ENCODE measurements at places on chromosomes 1 and 21.
A peak's percentile ranks its signal among the peaks of the same experiment; 100 is the strongest.

DNA sequence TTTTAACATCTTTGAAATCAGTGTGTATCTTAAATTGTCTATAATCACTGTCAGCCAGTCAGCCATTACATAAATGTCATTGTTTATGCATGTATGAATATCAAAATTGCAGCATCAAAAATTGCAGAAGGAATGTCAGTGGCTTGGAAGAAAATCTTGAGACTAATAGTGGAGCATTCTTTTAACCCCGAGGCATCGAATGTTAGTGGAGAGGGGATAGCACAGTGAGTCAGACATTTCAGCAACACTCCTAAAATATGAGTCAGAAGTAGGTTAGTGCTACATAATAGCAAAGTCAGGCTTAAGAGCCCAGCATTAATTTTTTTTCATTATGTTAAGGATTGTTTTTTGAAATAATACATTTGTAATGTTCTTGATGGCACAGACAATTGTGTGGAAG lies 45.5 kb downstream of the SNRPE start:
- DNase-seq, result no peak

DNA sequence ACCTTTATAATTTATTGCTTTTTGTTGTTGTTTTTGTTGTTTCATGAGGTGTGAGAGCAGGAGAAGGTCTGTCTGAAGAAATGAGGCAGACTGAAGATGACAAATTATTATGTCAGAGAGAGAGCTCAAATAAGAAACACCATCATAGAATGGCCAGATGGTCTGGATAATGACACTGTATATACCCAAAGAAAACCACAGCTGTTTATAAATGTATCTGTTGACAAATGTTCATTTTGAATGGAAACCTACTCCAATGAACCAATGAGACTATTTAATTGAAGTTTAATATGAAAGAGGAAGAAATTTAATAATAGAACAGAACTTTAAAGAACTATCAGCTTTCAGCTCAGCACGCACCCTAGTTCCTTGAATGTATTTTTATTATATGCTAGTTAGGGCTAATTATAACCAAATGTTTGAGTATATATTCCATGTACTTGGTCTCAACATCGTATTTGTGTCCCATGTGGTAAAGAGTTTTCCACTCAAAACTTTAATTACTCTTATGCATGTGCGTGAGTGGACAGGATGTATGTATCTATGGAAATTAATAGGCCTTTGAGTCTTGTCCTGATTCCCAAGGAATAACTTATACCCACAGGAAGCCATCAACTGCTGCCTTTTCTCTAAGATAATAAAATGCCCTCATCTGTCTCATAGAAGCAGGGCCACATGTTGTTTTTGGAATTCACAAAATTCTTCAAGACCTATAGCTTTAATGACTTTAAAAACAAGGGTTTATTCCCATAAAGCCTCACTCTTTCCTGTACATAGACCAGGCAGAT lies 202.7 kb downstream of the KCNK2 start:
- no peak for DNase-seq

- no peak for DNase-seq
Observed at GRCh38 chr1:3498986-3499385, 44.5 kb downstream of the ARHGEF16 start.

- no peak for DNase-seq
Observed at GRCh38 chr1:37073152-37073853, 39.0 kb upstream of the GRIK3 start.

DNA sequence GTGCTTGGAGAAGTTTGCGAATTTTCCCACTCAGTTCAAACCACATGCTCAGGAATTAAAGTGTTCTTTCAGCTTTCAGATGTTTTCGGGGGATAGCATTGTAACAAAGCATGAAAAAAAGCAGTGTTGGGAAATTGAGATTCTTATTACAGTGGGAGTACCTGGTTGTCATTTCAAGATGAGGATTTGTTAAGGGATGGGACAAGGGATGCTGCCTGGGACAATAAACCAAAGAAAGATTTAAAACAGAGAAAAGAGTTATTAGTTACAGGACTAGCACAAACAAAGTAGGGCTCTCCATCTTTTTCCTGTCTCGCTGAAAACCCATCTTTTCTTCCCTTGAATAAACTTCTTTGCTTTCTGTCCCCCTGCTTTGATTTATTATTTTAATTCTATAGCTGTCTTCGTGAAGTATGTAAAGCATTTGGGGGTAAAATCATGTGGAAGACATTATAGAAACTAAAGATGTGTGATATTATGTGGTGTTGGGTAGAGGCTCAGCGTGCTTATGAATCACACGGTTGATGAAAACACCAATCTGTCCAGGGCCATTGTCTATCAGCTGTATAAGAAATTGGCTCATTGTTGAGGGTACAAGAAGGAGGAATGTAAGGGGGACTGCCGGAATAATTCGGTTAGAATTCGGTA lies 277.6 kb downstream of the KIF26B start:
- DNase-seq, result no peak

GRCh38 chr1:84291882-84292655 lies 9.4 kb upstream of the SAMD13 start:
- DNase-seq, result no peak

DNA sequence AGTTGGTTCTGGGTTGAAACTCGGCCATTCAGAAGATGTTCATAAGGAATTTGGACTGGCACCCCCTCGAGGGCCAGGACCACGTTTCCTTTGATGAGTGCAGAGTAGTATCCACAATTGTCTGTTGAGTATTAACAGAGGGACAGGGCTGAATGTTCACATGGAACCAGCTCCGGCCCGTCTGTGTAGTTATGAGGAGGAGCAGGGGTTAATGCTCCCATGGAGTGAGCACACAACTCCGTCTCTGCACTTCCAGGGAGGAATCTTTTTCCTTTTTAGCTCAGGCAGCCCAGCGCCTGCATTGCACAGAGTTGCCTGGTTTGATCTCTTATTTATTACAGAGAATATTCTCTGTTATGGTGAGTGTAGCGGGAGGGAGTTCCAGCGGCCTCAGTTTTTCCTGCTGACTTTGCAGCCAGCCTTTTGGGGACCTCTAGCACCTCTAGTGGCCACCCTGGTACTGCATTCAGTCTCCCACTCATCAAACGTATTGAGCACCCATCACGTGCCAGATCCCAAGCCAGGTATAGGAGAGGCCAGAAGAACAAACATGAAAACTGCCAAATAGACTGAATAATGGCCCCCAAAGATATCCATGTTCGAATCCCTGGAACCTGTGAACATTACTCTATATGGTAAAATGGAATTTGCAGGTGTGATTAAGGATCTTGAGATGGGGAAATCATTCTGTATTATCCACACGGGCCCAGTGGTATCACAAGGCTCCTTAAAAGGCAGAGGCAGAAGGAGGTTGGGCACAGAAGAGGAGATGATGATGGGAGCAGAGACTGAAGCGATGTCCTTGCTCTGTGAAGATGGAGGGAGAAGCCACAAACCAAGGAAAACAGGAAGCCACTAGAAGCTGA lies 167.7 kb upstream of the CSF3R start:
- peak; percentile 57 for DNase-seq

DNA sequence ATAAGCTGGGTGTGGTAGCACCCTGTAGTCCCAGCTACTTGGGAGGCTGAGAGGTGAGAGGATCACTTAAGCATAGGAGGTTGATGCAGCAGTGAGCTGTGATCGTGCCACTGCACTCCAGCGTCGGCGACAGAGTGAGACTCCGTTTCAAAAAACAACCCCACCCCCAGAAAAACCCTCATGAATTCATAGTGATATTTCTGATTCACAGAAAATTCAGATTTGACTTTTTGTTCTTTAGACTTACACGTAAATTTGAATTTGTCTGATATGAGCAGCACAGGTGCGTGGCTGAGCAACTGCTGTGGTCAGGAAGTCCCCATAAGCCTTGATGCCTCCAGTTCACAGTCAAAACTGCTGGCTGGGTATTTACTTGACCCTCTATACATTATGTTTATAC lies 10.0 kb upstream of the MORC3 start:
- no peak for DNase-seq

All from neuronal stem cell (in vitro differentiated cells).